Activated T-cell treated with anti-CD3 and anti-CD28 coated beads, Interleukin-2, amount 50 U/mL, for 72 hours (primary cell): ENCODE measurements at places on chromosomes 1 and 21. TPM values are rescaled to one million over a fixed set of nuclear protein-coding genes. Genes with fewer than 3 reads are reported as not detected.

Gene TSPAN1
- 0.34 TPM for total RNA-seq

Gene S100A7A
- not detected for total RNA-seq

Gene LY9
- 19.0 TPM for total RNA-seq

Gene AQP10
- not detected for total RNA-seq

Gene KLF18
- total RNA-seq = not detected

Gene CELA2B
- total RNA-seq = not detected

Gene RGS8
- total RNA-seq = not detected

Gene PRRX1
- not detected for total RNA-seq

DNA sequence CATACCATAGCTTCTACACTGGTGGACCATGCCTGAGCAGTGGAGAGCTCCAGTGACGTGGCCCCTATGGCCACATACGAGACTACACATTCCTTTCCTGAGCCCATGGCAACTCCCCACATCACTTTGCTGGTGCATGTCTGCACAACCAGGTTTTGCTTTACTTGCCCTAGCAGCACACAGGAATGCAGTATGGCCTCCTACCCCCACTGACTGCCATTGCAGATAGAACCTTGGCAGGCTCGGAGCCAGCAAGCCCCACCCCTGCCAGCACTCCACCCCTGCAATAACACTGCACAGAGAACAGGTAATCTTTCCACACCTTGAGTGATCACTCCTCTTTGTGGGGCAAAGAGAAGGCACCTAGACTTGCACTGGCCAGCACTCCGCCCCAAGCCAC, 531.9 kb upstream of the CAMK1G start:
- H3K27me3 ChIP-seq = peaks cover 7% of the 10 kb centered on the region
- no peaks in the 10 kb centered on the region for H3K4me1 ChIP-seq
- H3K4me3 ChIP-seq = no peak overlapping the region

GRCh38 chr1:187513190-187513589, 684.4 kb downstream of the PLA2G4A start:
- no peaks in the 10 kb centered on the region for H3K4me1 ChIP-seq
- no peak overlapping the region for H3K4me3 ChIP-seq
- H3K36me3 ChIP-seq = no peaks in the 10 kb centered on the region
- no peak overlapping the region for H3K27ac ChIP-seq

DNA sequence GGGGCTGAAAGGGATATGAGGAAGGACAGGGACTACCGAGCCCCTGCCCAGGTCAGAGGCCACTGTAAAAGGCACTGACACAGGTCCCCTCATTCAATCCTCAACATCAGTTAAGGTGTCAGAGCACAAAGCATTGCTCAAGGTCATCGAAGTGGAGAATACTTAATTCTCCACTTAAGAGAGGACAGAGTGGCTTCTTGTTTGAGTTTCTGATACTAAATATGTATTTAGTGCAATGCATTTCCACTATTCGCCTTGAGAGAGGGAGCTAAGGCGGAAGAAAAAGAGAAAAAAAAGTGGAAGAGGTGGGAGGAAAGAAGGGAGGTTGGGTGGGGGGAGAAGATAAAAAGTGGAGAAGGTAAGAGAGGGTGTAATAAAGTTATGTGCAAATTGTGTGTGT, 100.1 kb upstream of the SPATA6 start:
- H3K27ac ChIP-seq = no peak overlapping the region
- no peaks in the 10 kb centered on the region for H3K4me1 ChIP-seq
- H3K36me3 ChIP-seq = no peaks in the 10 kb centered on the region
- peaks cover 13% of the 10 kb centered on the region for H3K27me3 ChIP-seq
- no peak for DNase-seq

- H3K4me1 ChIP-seq = peaks cover 8% of the 10 kb centered on the region
- DNase-seq = no peak
- no peaks in the 10 kb centered on the region for H3K36me3 ChIP-seq
- no peak overlapping the region for H3K27ac ChIP-seq
Measured at GRCh38 chr1:38213646-38214434, 167.2 kb upstream of the POU3F1 start.

DNA sequence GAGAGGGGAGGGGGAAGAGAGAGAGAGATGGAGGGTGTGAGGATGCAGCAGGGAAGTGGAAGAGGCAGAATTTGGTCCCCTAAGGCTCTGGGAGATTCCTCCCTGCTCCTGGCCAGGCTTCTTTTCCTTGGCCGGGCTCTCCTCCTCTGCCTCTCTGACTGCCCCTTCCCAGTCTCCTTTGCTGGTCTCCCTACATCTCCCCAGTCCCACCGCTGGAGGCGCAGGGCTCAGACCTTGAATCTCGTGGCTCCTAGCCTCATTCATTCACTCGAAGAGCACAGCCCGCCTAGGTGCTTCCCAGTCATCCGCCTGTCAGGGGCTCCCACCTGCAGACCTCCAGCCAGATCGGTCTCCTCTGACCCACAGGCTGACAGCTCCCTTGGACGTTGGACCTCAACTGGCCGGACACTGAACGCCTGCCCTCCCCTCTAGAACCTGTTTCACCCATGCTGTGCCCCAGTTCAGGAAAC, 76.5 kb downstream of the VWA5B1 start:
- no peak for DNase-seq
- H3K27me3 ChIP-seq = peaks cover 92% of the 10 kb centered on the region
- peaks cover 4% of the 10 kb centered on the region for H3K36me3 ChIP-seq
- H3K4me1 ChIP-seq = peaks cover 17% of the 10 kb centered on the region
- peak overlapping the region; percentile 57 for H3K4me3 ChIP-seq

DNA sequence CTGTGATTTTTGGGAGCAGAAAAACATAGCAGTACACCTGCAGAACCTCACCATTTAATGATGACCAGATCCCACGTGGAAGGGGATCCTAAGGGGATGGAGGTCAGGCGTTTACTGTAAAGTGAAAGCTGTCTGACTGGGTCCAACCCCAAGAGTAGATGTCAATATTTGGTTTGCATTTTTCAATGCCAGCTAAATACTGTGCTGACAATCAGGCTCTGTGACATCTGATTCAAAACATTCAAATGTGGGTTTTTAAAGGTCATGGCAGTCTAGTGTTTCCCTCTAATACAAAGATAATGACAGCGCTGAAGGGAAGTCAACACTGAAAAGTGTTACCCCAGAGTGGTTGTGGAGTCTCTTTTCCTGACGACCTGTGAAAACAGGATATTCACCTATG, 68.1 kb downstream of the SPAG17 start:
- H3K27ac ChIP-seq = no peak overlapping the region
- H3K4me1 ChIP-seq = no peaks in the 10 kb centered on the region
- no peaks in the 10 kb centered on the region for H3K36me3 ChIP-seq
- H3K4me3 ChIP-seq = no peak overlapping the region
- DNase-seq = no peak

- H3K27ac ChIP-seq = peak overlapping the region; percentile 15
- no peaks in the 10 kb centered on the region for H3K27me3 ChIP-seq
- peaks cover 4% of the 10 kb centered on the region for H3K36me3 ChIP-seq
- H3K4me3 ChIP-seq = no peak overlapping the region
- DNase-seq = no peak
- peaks cover 48% of the 10 kb centered on the region for H3K4me1 ChIP-seq
Measured at GRCh38 chr1:10525208-10525607, 50.5 kb downstream of the PEX14 start.
